Activated naive CD8-positive, alpha-beta T cell treated with anti-CD3 and anti-CD28 coated beads, Interleukin-2, amount 50 U/mL, for 16 hours (primary cell): ENCODE measurements at places on chromosomes 7 and 10.

- no peak for DNase-seq
Observed at GRCh38 chr7:103989200-103989784, at the start of gene RELN. TSS of gene RELN (minus strand) at chr7:103989658. CDS start at chr7:103989356, 302 bp downstream.

DNA sequence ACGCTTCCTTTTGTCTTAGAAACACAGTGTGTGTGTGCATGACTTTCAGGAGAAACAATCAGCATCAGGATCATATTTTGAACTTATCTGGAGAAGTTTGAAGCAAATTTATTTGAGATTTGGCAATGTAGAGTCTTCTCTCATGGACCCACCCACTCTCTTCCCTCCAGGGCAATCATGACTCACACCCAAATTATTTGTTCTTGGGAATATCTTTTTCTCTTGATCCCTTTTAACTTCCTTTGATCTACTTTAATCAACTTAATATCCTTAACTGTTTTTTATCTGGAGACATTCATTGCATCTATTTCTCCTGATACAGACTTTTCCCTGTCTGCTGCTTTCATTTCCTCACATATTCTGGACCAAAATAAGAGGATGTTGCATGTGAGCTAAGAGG lies 1174.3 kb downstream of the GATA3 start:
- no peak for DNase-seq

GRCh38 chr10:60426425-60426824 lies 36.8 kb upstream of the ANK3 start:
- DNase-seq = no peak

GRCh38 chr10:62723375-62723774 lies 81.1 kb upstream of the ADO start:
- no peak for DNase-seq

- no peak for DNase-seq
Observed at GRCh38 chr10:33542752-33543505, 208.5 kb upstream of the NRP1 start.

DNA sequence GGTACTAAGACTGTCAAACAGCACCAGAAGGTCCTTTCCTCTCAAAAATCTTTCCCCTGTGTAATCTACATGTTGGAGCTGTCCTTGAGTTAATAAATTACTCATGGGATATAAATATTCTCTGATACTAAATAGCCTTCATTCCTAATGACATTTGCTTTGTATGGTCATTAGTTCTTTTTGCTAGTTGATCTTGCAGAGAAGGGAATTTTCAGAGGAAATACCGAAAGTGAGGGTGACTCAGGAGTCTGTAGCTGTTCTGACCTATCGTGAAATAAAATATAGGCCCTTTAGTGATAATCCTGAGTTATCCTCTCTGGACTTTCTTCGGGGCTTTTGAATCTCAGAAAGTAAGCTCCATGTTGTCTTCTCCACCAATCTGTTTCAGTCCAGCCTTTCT lies 19.4 kb upstream of the CLDN12 start:
- no peak for DNase-seq

GRCh38 chr10:70293169-70293843 lies 9.5 kb upstream of the NPFFR1 start:
- DNase-seq = no peak

DNA sequence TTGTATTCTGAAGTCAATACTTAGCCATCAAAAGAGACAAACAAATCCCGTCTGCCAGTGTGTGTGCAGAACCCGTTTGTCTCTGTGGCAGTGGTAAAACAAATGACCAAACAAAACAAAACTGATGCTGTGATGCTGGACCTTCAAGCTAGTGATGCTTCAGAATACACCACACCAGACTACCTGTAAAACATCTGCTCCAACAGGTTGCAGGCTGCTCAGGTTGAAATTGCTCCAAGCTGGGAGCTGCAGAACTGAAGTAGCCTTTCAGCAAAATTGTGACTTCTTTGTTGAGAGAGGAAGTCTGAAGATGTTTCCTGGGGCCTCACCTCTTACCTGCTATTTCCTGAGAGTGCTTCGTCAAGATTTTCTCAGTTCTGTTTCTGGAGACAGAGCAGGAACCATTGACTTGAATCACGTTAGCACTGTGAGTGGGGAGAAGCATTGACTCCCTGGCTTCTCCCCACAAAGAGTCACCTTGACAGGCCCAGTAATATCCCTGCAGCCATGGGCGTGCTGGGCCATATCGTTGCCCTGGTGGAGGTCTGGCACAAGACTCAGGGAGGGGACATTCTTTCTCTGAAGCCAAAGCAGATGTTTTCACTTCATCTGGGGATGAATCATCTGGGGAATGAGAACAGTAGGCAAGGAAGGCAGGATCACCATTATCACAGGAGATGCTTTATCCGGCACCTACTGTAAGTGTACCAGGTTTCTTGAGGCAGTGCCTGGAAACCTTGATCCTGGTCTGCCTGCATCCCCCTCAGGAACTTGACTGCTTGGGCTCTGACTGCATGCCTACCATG lies 80.2 kb downstream of the RBM20 start:
- DNase-seq = no peak

DNA sequence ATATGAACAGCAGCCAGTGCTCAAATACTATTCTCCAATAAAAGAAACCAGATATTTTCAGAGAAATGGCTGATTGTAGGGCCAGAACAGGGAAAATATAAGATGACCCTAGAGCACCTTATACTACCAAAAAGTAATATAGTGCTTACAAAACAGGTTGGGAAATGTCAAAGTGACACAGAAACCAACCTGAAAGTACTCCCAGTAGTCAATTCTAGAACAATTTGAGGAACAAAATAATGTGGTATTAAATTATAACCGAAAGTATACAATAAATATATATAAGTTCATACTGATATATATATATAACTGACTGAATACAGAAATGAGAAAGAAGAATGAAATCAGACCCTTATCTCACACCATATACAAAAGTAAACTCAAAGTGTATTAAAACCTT lies 657.2 kb upstream of the PHF14 start:
- no peak for DNase-seq

- DNase-seq = no peak
Observed at GRCh38 chr10:48612236-48612943, 7.5 kb upstream of the ARHGAP22 start.
